ENCODE measurements at places on chromosomes 1 and 21. TPM values are rescaled to one million over a fixed set of nuclear protein-coding genes. Genes with fewer than 3 reads are reported as not detected.

GRCh38 chr1:193311226-193311948 is 125.0 kb upstream of the B3GALT2 start:
- no peak for DNase-seq

DNA sequence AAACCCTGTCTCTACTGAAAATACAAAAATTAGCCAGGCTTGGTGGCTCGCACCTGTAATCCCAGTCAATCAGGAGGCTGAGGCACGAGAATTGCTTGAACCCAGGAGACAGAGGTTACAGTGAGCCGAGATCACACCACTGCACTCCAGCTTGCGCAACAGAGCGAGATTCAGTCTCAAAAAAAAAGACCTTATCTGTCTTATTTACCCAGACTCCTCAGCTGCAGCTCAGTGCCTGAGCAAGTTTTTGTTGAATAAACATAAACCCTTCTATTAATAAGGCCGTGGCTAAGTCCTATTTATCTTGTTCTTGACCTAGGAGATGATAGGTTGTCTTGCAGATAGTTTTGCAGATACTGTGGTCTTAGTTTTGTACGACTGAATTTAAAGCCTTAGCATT is 136.4 kb upstream of the TMEM51 start:
- no peak for DNase-seq

DNA sequence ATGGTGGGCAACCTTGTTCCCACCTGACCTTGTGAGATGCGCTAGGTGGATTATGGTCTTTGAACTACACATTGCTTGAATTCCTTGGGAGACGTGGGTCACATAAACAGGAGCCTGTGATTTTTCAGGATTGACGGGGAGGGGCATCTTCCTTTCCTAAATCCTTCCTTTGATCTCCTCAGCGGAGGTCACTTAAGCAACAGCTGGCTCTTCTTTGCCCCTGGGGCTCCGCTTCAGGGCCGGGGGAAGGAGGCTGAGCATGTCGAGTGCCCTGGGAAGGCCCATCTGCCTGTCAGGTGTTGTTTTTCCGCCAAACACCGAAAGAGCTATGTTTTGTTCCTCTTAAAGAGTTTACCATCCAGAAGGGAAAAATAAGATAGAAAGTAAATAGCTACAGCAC is 40.6 kb downstream of the KIF26B start:
- DNase-seq = no peak

DNA sequence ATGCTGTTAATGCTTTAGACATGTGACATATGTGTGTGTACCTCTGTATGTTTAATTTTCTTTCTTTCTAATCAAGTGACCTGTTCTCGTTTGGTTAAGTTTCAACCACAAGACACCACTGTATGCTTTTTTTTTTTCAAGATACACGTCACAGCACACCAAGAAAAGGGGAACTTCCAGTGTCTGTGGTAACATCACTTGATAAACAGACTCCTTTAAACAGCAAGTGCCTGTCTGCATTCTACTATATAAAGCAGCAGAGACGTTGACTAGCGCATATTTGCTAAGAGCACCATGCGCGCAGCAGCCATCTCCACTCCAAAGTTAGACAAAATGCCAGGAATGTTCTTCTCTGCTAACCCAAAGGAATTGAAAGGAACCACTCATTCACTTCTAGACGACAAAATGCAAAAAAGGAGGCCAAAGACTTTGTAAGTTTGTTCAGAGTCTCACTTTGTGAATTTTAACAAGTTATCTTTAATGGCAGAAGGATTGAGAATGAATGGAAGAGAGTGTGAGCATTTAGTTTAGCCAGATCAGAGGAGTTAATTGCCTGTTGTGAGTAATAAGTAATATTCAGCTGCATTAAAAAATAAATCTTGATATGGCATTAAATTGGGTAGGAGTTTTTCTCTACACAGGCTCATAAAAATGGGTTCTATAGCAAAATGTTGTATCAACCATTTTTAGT is at the start of gene RGS1:
TSS of gene RGS1 (plus strand) at position 275 of the 691 bp plus-strand sequence. CDS start at position 295, 20 bp downstream.
- DNase-seq = peak; percentile 88

- peak; percentile 73 for DNase-seq
Observed at GRCh38 chr1:86247597-86248279, 91.2 kb upstream of the COL24A1 start.

HSD3B2 gene
- not detected for total RNA-seq
